ENCODE measurements at places on chromosomes 2 and 18.
A peak's percentile ranks its signal among the peaks of the same experiment; 100 is the strongest.

DNA sequence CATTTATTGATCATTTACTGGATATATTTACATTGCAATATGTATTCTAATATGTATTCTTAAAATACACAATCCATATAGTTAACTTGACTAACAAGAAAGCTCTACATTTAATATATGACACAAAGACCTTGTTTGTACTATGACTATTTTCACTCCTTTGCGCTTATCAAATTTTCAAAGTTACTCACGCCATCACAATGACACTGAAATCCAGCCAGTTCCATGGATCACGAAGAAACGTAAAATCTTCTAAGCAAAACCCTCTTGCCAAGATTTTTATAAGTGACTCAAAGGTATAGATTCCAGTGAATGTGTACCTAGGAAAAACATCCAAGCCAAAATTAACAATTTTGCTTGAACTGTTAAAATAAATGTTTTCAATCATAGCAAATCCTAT, 39.6 kb downstream of the SCN3A start:
- peak; percentile 80 for DNase-seq

- DNase-seq, result no peak
Measured at GRCh38 chr2:7639476-7639875, 722.3 kb downstream of the RNF144A start.

DNA sequence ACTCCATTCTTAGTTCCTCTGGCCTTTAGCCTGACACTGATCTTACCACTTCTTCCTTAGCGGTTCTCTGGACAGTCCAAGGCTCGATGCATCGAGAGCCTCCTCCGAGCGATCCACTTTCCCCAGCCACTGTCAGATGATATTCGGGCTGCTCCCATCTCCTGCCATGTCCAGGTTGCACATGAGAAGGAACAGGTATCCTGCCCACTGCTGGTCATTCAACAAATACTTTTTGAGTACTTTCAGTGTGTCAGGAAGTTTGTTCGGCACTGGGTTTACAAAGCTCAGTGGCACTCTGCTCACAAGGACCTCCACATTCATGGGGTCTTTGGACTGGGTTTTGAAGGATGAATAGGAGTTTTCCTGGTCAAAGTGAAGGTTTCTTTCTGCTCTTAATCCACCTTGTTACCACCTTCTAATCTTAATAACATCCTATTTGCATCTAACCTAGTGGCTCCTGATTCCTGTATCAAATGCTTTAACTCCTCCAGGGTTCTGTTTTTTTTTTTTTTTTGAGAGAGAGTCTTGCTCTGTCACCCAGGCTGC, 25.8 kb downstream of the GCKR start:
- DNase-seq, result no peak

DNA sequence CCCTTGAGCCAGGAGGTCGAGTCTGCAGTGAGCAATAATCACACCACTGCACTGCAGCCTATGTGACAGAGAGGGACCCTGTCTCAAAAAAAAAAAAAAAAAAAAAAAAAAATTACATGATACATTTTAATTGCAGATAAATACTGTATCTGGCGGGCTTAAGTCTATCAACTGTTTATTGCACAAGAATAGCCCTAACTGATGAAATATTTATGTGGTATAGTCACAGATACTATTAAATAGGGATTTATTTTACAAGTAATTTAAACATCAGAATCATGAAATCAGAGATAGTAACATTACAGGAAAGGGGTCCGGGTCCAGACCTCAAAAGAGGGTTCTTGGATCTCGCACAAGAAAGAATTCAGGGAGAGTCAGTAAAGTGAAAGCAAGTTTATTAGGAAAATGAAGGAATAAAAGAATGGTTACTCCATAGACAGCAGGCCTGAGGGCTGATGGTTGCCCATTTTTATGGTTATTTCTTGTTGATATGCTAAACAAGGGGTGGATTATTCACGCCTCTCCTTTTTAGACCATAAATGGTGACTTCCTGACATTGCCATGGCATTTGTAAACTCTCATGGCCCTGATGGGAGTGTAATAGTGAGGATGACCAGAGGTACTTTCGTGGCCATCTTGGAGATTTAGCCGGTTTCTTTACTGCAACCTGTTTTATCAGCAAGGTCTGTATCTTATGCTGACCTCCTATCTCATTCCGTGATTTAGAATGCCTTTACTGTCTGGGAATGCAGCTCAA, 166.6 kb downstream of the PMAIP1 start:
- no peak for DNase-seq

DNA sequence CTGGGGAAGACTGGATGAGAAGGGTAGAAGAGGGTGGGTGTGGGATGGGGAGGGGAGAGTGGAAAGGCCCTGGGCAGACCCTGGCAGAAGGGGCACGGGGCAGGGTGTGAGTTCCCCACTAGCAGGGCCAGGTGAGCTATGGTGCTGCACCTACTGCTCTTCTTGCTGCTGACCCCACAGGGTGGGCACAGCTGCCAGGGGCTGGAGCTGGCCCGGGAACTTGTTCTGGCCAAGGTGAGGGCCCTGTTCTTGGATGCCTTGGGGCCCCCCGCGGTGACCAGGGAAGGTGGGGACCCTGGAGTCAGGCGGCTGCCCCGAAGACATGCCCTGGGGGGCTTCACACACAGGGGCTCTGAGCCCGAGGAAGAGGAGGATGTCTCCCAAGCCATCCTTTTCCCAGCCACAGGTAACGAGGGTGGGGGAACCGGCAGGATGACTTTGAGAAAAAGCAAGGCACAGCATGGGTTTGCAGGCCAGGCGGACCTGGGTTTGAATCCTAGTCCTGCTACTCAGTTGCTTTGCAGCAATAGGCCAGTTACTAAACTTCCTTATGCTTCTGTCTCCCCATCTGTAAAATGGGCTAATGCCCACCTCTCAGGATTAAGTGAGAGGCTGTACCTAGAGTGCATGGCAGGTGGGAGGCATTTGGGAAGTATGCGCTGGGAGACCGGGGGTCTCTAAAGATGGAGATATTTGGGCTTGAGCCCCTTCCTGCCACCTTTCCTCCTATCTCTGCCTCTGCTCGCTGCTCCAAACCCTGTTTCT, at the start of gene INHA:
Gene INHA (plus strand): TSS at position 74 of the 765 bp plus-strand sequence. CDS start 65 bp downstream, at position 139.
- no peak for DNase-seq

GRCh38 chr2:218036371-218036770, 32.7 kb upstream of the RUFY4 start:
- no peak for DNase-seq

GRCh38 chr18:57806201-57806977, 3.3 kb upstream of the ATP8B1 start:
- no peak for DNase-seq

DNA sequence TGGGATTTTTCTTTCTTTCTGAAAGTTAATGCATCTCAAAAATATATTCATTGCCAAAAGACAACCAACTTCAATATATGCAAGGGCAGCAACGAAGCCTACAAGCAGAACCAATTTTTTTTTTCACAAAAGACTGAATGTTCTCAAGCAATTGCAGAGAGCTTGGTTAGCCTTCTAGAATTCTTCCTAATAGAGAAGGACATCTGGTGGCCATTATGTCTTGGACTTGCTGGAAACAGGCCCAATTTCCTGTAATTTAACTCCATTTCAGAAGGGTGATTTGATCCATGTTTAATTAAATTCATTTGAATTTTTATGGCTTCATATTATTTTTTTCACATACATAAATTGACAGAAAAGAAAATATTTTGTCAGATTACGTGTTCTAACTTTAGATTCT, 208.0 kb downstream of the TPGS2 start:
- DNase-seq, result no peak

DNA sequence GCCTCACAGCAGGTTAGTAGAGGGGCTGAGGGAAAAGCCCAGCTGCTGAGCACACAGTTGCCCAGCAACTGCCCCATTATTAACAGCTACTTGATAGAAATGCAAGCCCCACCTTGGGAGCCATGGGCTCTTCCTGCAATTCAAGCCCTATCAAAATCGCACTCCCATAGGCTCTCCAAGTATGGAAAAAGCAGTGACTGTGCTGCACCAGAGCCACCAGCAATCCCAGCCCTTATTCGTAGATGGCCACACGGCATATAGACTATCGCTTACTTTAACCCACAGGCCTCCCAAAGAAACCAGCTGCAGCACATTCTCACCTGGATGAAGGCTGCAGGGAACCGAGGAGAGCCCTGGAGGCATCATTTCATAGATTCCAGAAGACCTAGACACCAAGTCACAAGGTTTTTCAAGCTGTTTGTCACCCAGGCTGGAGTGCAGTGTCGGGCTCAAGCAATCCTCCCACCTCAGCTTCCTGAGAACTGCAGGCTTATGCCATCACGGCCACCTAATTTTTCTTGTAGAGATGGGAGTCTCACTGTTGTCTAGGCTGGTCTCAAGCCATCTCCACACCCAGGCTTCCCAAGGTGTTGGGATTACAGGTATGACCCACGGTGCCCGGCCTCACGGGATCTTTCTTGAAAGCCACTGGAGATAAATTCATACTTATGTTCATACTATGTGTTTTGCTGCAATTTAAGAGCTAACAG, 11.3 kb downstream of the NCL start:
- no peak for DNase-seq

DNA sequence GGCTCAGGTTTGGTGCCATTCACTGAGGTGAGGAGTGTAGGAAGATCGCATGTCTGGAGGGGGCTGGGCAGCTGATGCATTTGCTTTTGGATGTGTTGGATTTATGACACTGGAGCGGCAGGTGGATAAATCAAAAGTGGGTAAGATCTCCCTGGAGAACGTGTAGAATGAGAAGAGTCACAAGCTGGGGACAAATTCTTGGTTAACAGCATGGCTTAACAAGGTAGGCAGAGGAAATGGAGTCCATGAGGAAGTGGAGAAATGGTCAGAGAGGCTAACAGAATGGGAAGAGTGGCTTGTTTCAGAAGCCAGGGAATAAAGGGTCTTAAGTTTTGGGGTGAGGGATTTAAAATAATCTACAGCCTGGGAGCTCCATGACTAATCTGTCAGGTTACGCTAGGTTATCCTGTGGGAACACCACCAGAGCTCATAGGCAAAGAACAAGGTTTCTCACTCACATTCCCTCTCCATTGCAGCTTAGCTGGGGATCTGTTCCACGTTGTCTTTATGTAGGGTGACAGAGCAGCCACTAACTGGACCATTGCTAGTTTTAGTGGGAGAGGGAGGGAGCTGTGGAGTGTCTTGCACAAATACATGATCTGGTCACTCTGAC, 12.8 kb downstream of the TSN start:
- no peak for DNase-seq

- DNase-seq, result no peak
Measured at GRCh38 chr2:228986961-228987360, 284.1 kb downstream of the PID1 start.

DNA sequence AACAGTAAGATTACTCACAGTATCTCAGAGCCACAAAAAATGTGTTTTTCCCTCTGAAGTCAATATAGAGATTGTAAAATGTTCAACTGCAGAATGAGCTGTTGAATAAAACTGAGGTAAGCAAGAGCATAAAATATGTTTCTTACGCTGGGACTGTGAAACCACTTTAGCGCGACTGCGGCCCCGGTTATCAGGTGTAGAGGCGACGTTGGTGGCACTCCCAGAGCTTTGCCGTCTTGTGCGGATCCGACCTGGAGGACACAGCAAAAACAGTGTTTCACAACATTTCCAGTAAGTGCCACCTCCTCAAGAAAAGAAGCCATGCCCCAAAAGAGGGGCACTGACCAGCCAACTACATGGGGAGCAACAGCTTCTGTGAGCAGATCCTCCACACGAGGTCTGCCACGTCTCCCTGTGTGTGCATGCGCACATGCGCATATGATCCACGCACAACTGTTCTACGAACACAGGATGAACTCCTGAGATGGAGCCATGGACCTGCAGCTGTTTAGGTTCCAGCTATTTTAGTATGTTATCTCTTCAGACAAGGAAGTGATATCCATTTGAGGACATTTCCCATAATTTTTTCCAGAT, 100.7 kb upstream of the RNU4ATAC start:
- no peak for DNase-seq

DNA sequence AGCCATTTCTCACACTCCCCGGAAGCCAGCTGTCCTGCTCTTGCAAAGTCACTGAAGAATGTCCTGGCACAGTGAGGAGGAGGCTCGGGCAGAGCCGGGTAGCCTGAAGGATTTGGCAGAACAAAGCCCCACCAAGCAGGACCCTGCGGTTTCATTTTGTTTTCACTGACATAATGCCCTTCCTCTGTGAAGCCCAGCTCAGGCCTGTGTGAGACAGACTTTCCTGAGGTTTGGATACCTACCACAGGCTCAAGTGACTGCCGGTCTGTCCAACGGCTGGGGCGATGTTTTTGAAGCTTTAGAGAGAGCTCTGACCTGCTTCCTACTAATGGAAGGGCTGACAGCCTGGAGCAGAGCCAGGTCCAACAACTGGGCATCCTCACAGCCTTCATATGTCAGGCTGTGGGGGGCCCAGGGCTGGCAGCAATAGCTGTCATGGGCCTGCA, 99.8 kb upstream of the FZD7 start:
- DNase-seq, result peak; percentile 66

DNA sequence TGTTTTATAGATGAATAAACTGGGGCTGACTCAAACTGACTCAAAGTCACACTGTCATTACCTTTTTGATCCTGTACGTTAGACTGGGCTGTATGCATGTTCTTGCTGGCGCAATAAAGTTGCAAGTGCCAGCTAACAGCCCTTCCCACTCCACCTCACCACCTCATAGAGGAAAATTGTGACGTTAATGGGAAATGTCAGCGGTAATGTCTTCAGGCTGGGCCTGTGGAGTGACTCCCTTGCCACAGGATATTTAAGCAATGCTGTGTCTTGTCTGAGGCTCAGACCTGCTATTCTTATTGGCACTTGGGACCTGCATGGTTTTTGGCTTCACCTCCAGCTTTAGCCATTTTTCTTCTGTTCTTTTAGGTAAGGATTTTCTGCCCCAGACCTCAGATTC, 25.2 kb upstream of the CASP10 start:
- DNase-seq, result peak; percentile 14

DNA sequence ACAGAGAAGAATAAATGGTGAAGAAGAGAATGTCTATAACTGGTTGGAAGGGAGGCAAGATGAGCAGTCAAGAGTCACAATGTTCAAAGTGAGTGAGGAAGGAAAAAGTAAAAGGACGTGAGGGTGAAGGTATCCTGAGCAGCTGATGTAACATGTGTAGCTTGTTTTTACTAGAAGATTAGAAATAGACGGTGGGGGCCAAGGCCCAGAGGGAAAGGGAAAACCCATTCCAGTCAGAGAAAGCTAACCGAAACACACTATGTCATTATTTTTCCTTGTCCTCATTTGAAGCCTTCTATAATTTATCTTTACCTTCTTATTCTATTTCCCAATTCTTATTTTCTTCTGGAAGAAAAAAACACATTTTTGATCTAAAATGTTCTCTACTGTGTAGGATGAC, 176.6 kb downstream of the THADA start:
- no peak for DNase-seq

GRCh38 chr18:56461151-56461550, 177.2 kb downstream of the TXNL1 start:
- no peak for DNase-seq

DNA sequence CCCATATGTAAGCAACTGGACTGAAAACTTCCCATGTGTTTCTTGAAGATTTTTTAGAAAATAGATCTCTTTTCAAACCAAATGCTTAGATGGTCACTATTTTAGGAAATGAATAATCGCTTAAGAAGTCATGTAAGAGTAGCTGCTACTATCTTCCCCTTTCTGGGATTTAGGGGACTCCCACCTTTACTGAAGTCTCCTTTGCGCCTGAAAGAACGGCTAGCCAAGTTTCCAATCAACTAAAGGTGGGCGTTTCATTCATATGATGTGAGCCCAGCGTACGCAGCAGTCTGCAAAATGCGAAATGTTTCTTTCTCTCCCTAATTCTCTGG, 1.1 kb downstream of the DIPK1C start:
- no peak for DNase-seq

- peak; percentile 68 for DNase-seq
Measured at GRCh38 chr2:54634564-54635511, 88.6 kb upstream of the EML6 start.

All from astrocyte (in vitro differentiated cells and primary cell).